ENCODE measurements at places on chromosomes 12 and 14.

DNA sequence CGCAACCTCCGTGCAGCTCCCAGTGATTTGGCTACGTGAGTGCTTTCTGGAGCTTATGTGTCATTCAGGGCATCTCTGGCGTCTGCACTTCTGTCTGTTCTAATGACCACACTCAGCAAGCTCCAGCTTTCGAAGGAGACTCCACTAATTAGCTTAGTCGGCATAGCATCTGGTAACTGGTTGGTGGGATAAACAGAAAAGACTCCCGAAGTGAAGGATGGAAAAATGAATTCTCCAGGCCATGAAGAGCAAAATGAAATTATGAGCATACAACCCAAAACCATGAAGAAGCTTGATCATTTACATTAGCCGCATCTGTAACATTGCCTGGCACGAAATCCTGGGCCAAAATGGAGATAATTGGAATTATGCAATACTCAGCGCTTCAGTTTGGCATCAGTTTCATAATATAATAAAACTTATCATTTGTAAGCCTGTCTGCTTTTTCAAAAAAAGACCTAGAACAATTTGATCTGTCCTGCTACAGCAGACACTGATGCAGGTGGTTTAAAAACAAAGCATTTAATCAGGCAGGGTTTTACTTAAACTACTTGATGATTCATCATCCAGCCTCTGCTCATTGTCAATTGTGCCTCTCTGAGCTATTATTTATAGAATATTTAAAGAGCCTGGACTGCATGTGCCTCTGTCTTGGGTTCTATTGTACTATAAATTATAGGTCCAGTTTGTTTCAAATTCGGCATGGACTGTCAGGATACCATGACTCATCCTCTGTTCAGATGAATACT, 87.4 kb downstream of the SYT1 start:
- peak; percentile 88 for DNase-seq

- DNase-seq = no peak
These were observed 17.1 kb downstream of the ANO2 start for GRCh38 chr12:5927732-5928516.

GRCh38 chr12:49339464-49339861, 2.5 kb upstream of the C1QL4 start:
- no peak for DNase-seq

- no peak for DNase-seq
These were observed 208.3 kb downstream of the EXOC5 start for GRCh38 chr14:57060276-57060955.

- DNase-seq = no peak
These were observed 11.6 kb downstream of the HVCN1 start for GRCh38 chr12:110677206-110677911.

DNA sequence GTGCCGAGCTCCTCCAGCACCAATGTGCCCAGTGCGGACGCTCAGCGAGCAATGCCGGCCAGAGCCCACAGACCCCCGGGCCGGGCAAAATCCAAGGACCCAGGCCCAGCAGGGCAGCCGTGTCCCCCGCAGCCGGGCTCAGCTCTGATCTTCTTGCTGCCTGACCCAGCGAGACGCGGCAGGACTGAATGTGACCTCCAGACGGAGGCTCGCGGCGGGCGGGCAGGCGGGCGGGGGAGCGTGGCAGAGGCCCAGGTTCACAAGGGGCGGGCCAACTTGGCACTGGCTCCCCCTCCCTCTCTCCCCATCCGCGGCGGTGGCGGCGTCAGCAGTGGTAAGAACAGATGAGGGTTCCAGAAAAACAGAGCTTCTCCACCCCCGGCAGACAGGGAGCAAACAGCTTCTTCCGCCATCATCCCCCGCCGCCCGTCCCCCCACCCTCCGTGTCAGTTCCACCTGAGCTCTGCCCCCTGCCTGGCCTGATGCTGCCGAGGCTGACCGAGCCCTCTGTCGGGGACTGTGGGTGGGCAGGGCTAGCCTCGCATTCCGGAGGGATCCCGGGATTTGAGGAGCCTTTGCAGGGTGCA, 94.3 kb downstream of the RFLNA start:
- peak; percentile 86 for DNase-seq

DNA sequence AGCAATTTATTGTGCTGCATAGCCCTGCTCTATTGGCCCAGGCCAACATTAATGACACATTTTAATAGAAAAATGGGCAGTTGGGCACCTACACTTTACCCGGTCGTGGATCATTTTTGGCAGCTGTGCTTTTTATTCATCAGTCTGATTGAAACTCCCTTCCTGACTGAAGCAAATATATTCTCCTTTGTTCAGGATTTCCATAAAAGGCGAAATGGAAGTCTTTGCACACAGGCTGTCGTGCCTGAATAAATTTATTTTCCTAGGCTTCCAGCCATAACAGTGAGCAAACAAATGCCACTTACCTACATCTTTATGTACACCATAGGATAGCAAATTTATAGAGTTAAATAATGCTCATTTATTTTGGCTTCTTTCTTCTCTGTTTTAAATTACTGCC, 480.7 kb upstream of the DCN start:
- DNase-seq = no peak

DNA sequence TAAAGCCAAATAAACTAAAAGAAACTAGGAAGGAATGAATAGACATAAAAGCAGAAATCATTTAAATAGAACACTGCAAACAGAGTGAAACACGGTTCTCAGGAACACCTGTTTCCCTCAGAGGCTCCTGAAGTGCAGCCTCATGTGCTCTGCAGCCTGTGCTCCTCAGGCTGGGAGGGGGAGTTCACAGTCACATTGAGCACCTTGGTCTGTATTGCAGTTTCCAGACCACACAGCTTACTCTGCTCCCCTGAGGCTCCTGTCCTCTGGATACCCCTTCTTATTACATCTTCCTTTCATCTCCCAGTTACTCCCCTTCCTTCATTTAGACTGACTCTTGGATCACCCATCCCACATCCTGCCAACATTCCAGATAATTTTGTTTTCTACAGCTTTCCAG, 49.7 kb upstream of the DCD start:
- DNase-seq = no peak

GRCh38 chr12:57844709-57845477, 1.6 kb downstream of the CTDSP2 start:
- peak; percentile 75 for DNase-seq

DNA sequence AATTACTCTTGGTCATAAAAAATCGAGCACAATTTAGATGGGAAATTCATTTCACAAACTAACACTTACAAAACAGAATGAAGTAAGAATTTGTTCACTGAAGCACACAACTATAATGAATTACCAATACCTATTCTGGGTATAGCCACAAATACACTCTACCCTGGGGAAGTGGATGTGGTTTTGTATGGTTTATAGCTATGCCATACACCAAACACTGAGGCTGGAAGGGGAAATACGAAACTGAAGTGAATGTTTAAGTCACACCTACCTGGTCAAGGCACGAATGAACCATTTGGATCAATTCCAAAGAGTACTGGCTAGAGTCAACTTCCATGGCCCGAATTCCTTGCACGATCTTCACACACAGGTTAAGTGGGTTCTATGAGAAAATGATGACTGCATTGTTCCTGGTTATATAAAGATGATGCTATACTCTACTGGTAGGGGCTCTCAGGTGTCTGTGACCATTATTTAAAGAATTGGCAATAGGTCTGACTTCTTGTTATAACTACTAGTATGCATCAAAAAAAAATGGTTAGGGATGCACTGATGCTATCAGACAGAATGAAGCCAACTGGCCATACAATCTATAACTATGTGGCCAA, 12.8 kb downstream of the NEK9 start:
- no peak for DNase-seq

DNA sequence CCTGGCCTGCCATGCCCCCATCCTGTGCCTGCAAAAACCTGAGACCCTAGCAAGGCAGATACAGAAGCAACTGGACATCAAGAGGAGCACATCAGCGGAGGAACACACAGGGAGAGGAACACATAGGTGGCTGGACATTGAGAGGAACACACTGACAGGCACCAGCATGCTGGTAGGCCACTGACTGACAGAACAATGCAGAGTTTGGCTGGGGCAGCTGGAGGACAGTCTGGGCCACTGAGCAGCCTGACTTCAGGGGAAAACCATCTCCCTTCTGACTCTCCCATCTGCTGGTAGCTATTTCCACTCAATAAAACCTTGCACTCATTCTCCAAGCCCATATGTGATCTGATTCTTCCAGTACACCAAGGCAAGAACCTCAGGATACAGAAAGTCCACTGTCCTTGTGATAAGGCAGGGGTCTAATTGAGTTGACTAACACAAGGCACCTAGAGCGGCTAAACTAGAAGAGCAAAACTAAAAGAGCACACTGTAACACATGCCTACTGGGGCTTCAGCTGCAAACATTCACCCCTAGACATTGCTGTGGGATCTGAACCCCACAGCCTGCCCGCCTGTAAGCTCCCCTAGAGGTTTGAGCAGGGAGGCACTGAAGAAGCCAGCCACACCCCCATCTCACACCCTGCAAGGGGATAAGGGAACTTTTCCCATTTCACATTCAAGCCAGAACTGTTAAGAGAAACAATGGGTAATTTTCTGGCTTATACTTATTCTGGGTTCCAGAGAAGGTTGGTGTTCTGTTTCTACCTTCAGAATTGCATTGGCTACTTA, 22.1 kb downstream of the CLECL1 start:
- DNase-seq = no peak

DNA sequence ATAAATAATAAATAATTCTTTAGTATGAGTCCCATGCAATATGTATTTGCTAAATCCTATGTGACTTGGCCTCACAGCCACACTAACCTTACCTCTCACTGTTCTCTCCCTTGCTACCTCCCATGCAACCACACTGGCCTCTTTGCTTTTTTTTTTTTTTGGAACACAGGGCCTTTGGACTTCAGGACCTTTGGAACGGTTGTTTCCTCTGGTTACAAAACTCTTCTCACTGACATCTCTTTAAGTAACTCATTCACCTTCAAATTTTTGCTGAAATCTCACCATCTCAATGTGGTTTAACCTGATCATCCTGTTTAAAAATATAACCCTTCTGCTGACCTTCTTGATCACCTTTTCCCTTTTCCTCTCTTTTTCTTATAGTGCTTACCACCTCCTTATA, 194.0 kb downstream of the SSPN start:
- no peak for DNase-seq

- no peak for DNase-seq
These were observed 8.2 kb upstream of the BCL11B start for GRCh38 chr14:99280066-99280731.

DNA sequence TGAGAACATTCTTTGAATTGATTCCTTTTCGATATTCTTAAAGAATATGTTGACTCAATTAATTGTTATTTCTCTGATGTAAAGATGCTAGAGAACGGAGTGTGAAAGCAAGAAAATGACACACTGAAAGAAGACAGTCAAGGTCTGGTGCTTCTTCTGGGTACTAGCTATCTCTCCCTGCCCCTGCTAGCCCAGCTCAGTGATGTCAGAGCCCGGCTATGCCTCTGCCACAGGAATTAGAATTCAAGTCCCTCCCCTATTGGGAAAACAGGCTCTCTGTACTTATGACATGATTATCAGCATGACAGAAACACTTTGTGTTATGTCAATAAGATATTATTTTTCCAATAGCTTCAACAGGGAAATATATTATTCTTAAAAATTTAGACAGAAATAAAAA, 252.4 kb downstream of the KCNC2 start:
- DNase-seq = no peak

GRCh38 chr12:55705782-55706402, 1.8 kb downstream of the ITGA7 start:
- peak; percentile 32 for DNase-seq

DNA sequence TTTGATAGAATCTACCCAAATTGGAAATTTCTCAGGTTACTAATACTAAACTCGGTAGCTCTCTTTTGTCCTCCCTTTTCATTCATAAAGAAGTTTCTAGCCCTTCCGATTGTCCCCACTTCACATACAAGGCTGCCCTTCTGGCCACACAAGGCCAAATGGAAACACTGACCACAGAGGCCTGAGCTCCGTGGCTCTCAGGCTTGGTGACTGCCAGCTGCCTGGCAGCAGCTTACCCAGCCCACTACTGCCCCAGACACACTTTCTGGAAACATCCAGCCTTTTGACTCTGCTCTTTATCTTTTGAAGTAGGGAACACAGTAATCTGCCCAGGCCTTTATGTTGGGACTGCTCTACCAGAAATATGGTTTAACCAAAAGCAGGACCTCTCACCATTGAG, 167.2 kb downstream of the GCH1 start:
- no peak for DNase-seq

- DNase-seq = no peak
These were observed 27.6 kb downstream of the SLC2A13 start for GRCh38 chr12:40078266-40078665.

DNA sequence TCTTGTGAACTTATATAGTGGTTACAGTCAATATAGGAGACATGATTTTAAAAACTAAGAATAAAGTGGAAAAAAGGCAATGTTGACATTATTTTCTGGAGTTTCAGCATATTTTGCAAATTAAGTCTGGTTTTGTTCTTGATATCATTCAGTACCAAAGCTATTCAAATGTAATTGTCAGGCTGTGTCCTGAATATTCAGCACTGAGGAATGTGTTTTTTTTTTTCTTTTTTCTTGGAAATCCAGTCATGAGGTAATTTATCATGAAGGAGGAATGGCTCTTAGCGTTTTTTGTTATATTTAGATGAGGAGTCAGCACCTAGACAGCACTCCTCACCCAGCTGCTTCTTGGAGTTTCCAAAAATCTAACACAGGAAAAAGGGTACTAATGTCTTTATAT, 225.5 kb downstream of the CCDC91 start:
- no peak for DNase-seq

DNA sequence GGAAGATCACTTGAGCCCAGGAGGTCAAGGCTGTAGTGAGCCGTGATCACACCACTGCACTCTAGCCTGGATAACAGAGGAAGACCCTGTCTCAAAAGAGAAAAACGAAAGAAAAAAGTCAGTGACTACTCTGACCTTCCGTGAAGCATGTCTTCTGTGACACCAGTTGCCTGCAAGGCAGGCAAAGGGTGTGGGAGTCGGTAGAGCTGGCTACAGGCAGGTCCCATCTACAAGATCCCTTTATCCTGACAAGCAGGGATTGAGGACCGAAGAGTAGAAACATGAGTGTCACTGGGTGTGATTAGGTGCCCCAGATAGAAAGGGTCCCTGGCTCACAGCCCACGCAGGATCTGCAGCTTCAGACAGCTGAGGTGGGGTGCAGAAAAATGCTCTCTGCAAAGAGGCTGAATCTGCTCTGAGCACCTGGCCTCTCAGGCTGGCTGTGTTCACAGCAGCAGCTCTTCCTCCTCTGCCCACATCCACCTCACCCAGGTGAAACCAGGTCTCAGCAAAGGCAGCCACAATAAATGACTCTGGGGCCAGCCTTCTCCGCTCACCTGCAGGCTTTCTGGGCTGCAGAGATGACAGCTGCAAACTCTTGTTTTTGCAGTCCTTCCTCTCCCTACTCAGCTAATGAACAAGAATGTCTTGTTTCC, 28.6 kb upstream of the HSP90B1 start:
- no peak for DNase-seq

- DNase-seq = no peak
These were observed 35.4 kb downstream of the SPTLC2 start for GRCh38 chr14:77580964-77581505.

GRCh38 chr14:80965037-80965436, 9.6 kb downstream of the TSHR start:
- no peak for DNase-seq

DNA sequence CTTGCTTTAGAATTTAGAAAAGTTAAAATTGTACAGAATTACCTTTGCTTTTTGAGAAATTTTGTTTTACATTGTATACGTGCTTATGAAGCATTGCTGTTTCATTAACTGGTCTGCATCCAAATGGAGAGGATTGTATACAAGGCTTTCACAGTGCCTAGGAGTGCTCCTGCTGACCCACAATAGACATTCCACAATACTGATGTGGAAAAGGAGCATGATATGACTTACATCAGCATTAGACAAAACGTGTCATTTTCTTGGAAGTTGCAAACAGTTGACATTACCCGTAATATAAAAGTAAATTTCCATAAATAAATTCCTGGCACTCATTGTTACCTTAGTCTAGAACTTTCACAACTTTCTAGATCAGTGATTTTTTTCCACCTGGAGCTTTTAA, 1.9 kb downstream of the PRKD1 start:
- no peak for DNase-seq

All from G401 (cell line).